ENCODE measurements at places on chromosomes 2 and 18.

GRCh38 chr2:191707542-191707941 lies 29.6 kb downstream of the NABP1 start:
- DNase-seq: no peak

- no peak for DNase-seq
These were observed 91.9 kb downstream of the TTN start for GRCh38 chr2:178715366-178715765.

- no peak for DNase-seq
These were observed 204.4 kb downstream of the MREG start for GRCh38 chr2:215808996-215809395.

GRCh38 chr2:60627412-60627811 lies 74.0 kb upstream of the BCL11A start:
- no peak for DNase-seq

GRCh38 chr2:28915939-28916338 lies 21.5 kb downstream of the WDR43 start:
- DNase-seq: no peak

GRCh38 chr2:123002660-123003248 lies 1022.3 kb upstream of the CNTNAP5 start:
- DNase-seq: no peak

DNA sequence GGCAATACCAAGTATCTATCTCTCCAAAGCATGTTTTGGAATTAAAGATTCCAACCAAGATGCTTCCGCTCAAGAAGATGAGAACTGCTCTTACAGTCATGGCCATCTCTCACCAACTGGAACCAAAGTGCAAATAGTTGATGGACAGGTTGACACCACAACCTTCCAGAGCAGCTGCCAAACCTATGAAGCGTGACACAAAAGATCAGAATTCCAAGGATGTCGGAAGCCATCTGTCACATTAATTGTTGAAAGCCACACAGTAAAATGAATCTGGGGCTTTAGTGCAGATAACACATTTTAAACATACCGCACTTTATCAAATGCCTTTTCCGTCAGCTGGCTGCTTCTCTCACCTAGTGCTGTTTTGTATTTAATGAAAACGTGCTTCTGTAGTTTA lies 195.7 kb downstream of the CDH20 start:
- DNase-seq: no peak

DNA sequence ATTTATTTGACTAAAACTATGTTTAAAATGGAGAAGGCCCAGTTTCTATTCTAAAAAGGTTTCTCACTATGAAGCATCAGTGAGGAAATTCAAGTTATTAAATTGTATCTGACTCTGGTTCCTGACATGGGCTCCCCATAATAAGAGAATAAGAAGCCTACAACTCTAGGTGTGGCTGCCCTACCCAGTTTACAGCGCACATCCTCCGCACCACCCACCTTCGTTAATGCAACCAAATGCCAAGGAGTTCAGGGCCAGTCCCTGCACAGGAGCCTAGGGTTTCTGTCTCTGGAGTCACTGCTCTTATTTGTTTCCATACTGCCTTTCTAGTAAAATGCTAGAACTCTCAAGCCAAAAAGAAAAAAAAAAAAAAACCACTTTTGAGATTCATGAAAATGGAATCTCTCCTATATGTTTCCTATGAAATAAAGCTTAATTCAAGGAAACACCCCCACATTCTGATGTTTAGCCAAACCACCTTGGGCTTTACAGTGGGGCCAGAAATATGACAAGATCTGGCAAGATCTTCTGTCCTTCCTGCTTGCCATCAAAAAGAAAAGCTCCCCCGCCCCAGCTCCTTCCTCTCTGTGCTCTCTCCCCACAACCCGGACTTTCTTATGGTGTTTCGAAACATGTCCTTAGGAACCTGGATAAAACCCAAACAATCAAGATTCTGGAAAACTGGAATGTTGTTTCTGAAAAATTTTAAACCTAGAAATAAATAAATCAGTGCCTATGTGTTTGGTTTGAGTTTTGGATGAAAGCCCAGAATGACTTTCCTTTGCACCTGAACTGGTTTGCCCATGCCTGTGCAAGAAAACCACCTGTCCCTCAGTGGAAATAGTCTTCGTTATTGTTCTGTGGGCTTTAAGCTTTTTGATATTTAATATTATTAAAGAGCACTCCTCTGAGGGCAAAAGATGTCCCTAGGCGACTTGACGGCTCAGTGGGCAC lies 136.7 kb downstream of the SP3 start:
- DNase-seq: no peak

DNA sequence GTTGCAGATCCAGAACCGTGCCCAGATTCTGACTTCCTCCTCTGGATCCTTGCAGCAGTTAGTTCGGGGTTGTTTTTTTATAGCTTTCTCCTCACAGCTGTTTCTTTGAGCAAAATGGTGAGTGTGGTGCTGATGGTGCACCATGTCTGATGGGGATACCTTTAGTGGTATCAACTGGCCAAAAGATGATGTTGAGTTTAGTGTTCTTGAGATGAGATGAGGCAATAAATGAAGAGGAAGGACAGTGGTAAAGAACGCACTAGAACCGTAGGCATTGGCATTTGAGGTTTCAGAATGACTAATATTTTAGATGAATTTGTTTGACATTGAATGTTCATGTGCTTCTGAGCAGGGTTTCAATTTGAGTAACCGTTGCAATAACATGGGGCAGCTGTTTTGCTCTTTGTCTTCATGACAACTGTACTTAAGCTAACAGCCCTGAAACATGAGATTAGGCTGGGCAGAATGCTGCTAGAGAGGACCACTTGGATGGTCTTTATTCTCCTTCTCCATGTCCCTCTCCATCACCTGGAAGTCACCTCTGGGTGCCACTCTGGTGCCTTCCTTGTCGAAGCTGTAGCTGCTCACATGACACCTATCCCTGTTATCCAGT lies 3.9 kb downstream of the CTLA4 start:
- DNase-seq: no peak

- no peak for DNase-seq
These were observed 132.6 kb upstream of the CDCA7 start for GRCh38 chr2:173221937-173222594.

GRCh38 chr2:1784087-1784486 lies 39.8 kb upstream of the PXDN start:
- DNase-seq: no peak

- DNase-seq: no peak
These were observed 50.6 kb downstream of the THNSL2 start for GRCh38 chr2:88220718-88221117.

GRCh38 chr2:48856144-48856543 lies 100.6 kb upstream of the LHCGR start:
- DNase-seq: no peak
